Epithelial cell of proximal tubule (primary cell): ENCODE measurements at places on chromosomes 1 and 21.

DNA sequence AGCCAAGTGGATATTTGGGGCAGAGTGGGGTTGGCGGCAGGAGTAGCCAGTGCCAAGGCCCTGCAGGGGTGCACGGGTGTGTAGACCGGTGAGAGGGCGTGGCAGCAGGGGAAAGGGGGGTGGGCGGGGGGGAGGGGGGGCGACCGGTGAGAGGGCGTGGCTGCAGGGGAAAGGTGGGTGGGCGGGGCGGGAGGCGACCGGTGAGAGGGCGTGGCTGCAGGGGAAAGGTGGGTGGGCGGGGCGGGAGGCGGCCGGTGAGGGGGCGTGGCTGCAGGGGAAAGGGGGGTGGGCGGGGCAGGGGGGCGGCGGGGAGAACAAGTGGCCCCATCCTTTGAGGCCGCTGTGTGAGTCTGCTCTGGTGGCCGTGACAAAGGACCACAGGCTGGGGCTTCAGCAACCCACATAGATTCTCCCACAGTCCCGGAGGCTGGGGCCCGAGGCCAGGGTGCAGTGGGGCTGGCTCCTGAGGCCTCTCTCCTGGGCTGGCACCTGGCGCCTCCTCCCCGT is 25.8 kb downstream of the RRP1 start:
- DNase-seq, result no peak

GRCh38 chr1:174916846-174917245 is 82.9 kb upstream of the CACYBP start:
- DNase-seq, result no peak

GRCh38 chr1:185653615-185654014 is 80.6 kb upstream of the HMCN1 start:
- DNase-seq, result no peak

- no peak for DNase-seq
Measured at GRCh38 chr21:40436261-40436660, 410.7 kb downstream of the DSCAM start.

DNA sequence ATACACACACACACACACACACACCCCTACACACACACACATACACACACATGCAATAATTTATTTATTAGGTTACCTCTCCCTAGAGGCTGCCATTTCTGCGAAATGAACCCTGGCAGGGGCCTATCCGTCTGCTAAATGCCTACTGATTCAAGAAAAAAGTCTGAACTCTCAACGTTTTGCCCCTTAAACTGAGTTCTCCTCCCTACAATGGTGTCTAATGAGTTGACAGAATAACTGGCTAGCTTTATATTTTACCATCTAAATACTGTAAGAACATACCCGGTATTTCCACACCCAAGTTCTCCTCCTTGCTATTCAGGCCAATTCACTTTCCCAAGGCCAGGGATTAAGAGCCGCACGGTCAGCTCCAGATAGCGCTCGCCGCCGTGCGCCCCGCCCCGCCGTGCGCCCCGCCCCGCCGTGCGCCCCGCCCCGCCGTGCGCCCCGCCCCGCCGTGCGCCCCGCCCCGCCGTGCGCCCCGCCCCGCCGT is 339 bp upstream of the RNPC3 start:
- peak; percentile 27 for DNase-seq

DNA sequence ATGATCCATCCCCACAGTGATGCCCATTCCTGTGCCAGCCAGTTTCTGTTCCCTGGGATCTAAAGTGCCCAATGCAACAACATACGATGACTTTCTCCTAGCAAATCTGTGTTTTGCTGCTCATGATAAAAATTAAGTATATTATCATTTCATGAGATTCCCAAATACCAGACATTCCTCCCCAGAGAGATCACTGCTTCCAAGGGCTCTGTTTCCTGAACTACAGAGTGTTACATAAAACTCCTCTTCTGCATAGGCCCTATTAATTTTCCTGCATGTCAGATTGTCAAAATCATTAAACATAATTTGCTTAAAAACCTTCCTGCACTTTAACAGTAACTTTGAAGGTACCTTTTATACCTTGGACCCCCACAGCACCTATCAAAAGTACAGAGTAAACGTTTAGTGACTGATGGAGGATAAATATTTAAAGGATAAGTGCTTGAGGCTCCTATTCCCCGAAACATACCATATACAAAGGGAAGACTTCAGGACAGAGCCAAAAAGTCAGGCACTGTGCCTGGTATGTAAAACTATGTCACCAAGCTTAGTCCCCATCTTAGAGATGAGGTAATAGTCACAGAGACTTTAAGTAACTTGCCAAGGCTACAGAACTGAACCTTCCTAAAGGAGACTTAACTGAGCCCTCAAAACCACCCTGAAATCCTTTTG is 50.2 kb downstream of the SLC25A24 start:
- no peak for DNase-seq

DNA sequence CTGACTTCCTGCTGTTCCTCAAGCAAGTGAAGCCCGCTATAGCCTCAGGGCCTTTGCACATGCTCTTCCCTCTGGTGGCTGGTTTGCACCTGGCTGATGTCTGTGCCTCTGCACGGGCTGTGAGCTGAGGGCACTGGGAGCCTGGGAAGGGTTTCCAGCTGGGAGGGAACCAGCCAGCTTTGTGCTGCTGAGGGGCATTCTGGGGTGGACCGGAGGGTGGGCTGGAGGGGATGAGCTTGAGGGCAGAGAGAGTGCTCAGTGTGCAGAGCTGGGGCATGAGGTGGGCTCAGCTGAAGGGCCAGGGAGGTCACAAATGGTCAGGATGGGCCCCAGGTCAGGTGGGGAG is 305.7 kb downstream of the MATN1 start:
- DNase-seq, result no peak

DNA sequence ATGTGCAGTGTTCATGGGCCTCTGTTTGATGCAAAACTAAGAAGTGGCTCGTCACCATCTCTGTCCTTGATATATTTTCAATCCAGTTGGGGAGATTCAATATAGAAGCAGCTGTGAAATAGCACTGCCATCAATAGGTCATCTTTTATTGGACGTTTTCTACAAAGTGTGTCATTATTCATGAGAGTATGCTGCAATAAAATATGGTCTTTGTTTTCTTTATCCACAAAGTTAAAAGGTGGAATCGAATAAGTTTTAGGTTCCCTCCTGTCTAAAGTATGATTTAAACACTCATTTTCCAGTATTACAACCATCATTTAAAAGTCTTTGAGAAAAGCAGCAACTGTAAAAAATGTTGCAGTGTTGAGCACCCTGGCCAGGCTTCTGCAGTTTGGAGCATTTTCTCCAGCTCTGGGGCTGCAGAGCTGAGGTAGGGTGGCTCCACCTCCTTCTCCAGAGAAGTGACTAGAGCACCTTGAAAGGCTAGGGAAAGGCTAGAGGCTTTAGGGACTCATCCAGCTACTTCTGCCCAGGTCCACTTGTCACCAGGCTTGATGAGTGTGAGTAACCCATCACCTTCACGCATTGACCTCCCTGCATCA is 56.5 kb upstream of the DNAH14 start:
- DNase-seq, result no peak

DNA sequence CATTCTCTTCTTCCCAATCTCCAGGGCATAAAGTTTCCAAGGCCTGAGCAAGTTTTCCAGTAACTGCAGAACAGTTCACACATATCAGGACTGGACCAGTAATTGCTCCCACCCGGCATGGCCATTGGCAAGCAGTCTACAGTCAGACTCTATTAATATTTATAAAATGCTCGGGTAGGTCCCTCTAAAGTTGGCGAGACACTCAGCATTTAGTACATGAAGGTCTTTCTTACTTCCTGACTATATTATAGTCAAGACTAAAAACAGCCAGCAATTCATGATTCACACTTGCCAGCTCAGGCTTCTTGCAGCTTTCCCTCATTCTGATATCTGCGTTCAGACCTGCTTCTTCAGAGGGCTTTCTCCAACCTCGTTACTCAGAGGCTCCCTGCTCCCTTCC is 25.4 kb downstream of the GADD45A start:
- no peak for DNase-seq

DNA sequence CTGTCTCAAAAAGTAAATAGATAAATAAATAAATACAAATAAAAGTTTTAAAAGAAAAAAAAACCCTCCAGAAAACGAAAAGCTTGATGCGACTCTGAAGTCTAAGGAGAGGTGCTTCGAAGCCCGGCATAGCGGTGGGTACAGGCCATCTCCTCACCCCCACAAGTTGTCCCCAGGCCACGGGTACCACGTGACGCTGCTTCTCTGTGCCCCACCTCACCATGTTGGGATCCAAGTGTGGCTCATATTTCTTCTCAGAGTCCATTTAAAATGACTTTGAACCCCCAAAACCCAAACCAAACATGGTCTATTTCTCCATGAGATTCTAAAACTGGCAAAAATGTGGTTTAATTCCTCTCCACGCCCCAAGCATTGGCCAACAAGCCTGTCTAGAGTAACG is 32.9 kb upstream of the ZC3H12A start:
- DNase-seq, result no peak

- DNase-seq, result no peak
Measured at GRCh38 chr21:25936776-25937175, 202.0 kb downstream of the GABPA start.

DNA sequence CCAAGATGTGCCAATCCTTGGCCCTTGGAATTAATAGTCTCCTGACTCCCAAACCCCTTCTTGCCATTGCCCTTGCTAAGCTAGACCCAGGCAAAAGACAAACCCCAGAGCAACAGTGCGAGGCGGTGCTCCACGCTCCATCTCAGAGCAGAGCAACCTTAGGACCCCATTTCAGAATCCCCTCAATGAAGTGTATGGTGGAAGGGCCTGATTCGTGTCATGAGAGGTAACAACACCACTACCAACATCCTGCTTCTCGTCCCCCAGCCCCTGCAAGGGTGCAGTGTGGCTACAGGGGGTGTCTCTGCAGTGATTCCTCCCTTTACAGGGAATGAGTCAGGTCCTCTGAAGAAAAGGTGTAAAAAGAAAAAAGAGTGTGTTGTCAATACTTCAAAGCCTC is 103.9 kb upstream of the IRF2BP2 start:
- no peak for DNase-seq

GRCh38 chr1:214634267-214634666 is 31.3 kb downstream of the CENPF start:
- DNase-seq, result no peak

- no peak for DNase-seq
Measured at GRCh38 chr1:8641377-8641997, 176.0 kb downstream of the RERE start.

GRCh38 chr1:143720087-143721023 is 251.4 kb downstream of the FAM72C start:
- DNase-seq, result no peak

DNA sequence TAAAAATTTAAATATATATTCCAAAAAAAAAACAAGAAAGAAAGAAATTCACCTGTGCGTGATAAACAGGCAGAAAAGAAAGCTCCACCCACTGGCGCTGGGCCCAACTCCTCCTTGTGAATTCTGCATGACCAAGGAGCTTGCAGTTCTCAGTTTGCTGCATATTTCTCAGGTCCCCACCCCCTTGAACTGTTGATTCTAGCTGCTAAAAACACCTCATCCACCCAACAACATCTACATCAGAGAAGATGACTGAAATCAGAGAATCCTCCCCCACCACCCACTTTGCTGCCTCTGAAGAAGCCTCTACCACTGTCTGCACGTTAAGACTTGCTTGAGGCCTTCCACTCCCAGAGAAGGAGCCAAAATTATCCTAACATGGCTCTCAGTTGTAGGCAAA is 104.8 kb downstream of the RGS2 start:
- no peak for DNase-seq

DNA sequence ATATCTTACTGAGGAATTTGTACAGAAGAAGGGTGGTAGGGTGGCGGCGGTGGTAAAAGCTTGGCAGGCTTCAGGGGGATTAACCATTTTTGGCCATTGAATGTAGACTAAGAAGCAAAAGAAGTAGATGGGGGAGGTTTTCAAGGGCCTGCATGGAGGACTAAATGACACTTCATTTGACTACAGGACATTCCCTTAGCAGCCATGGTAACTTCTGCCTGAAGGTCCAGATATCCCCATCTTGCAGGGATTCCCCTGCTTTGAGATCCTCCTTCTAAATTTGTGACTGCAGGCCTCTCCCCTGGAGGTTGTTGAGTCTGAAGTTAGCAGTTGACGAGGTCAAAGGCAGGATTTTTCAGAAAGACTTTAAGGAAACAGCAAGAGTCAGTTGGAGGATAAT is 4.8 kb downstream of the VASH2 start:
- no peak for DNase-seq

DNA sequence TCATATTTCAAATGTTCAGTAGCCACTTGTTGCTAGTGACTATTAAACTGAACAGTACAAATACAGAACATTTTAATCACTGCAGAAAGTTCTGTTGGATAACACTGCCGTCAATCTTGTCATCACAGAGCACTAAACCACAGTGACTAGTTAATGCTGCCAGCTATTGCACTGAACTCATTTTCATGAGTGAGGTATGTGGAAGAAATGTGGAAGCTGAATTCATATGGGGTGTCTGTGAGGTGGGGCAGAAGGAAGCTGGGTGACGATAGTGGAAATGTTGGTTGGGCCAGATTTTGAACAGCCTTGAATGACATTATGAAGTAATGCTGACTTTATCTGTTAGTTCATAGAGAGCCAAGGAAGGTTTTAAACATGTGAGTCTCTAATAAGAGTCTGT is 49.6 kb downstream of the OSBPL9 start:
- DNase-seq, result no peak

- no peak for DNase-seq
Measured at GRCh38 chr1:64630611-64631010, 114.3 kb upstream of the RAVER2 start.

DNA sequence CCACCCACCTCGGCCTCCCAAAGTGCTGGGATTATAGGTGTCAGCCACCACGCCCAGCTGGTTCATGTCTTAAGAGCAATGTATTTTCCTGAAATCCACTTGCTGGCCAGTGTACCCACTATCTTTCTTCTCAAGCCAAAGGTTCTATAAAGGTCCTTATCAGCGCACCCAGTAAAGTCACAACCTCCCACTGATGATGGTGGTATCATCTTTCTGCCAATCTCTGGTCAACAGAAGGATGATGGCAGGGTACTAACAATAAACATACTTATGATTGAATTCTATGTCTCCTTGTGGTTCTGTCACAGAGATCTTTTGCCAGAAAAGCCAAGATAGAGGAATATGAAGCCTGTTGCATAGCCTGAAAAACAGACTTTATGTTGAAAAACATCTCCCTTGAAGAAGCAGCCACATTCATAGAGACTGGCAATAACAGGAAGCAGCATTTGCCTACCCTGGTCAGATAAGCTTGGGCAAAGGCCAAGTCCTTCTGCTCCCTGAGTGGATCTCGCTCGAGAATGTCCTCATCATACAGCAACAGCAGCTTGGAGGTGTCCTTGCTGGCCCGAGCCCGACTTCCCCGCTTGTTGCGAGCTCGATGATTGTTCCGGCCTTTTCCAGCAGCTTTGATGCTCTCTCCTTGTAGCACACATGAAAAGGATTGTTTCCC is 73.0 kb downstream of the DAP3 start:
- DNase-seq, result no peak

GRCh38 chr1:200526709-200527612 is 93.6 kb downstream of the KIF14 start:
- no peak for DNase-seq

- no peak for DNase-seq
Measured at GRCh38 chr1:247064304-247064703, 14.3 kb downstream of the ZNF670 start.

DNA sequence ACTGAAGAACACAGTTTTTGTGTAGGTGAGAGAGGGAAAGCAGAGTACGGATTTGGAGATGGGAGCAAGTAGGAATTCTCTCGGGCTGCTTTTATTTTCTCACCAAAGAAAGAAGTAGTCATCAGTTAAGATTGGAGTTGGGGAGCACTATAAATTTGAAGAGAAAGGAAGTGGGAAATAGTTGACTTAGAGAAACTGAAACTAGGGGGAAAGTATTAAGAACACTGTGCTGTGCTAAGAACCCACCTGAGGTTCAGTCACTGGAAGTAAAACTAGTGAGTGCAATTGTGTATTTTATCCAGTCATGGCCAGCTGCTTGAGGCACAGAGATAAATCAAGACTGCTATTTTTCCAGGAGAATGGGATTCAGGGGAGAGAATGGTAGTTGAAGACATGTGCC is 37.4 kb downstream of the CLCC1 start:
- no peak for DNase-seq
